ENCODE measurements at places on chromosomes 4 and X.

DNA sequence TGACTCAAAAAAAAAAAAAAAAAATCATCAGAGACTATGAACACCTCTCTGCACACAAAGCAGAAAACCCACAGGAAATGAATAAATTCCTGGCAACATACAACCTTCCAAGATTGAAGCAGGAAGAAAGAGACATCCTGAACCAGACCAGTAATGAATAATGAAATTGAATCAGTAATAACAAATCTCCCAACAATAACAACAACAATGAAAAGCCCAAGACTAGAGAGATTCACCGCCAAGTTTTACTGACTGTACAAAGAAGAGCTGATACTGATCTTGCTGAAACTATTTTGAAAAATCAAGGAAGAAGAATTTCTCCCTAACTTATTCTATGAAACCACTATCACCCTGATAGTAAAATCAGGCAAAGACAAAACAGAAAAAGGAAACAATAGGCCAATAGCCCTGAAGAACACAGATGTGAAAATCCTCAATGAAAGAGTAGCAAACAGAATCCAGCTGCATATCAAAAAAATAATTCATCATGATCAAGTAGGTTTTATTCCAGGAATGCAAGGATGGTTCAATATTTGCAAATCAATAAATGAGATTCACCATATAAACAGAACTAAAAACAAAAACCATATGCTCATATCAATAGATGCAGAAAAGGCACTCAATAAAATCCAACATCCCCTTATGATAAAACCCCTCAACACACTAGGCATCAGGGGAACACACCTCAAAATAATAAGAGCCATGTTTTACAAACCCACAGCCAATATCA is 31.0 kb upstream of the PLK4 start:
- no peak for DNase-seq

GRCh38 chr4:1058997-1059665 is 47.7 kb downstream of the FGFRL1 start:
- no peak for DNase-seq

DNA sequence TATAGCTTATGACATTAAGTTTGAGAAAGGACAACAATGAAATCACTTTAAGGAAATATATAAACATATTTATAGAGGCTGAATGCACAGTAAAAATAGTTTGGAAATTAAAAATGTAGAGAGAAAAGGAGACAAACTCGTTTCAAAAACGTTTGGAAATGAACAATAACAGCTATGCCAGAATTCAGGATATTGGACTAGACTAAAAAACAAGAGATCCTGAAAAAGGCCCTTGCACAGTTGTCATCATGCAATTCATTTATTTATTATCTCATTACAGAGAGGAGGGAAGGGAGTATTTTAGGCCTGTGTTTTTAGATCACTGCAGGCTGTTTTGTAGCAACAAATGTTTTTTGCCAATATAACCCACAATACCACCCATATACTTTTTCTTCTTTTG is 527.2 kb downstream of the ADGRL3 start:
- DNase-seq: no peak

- DNase-seq: no peak
Observed at GRCh38 chr4:19416146-19416545, 835.6 kb upstream of the SLIT2 start.

DNA sequence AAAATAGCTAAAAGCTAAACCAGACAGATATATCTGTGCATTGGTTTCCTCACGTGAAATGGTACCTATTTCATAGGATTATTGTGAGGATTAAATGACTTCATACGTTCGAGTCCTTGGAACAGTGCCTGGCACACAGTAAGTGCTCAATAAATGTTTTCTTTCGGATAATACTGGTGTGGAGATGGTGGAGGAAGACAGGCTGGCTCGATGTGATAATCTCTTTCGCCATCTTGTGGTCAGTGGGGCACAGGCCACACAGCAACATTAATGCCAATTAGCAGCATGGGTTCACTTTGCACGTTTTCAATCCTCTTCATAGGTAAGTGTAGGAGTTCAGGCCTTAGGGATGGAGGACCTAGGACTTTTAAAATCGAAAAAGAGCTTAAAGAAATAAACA is 9.3 kb downstream of the PAGE4 start:
- DNase-seq: no peak

DNA sequence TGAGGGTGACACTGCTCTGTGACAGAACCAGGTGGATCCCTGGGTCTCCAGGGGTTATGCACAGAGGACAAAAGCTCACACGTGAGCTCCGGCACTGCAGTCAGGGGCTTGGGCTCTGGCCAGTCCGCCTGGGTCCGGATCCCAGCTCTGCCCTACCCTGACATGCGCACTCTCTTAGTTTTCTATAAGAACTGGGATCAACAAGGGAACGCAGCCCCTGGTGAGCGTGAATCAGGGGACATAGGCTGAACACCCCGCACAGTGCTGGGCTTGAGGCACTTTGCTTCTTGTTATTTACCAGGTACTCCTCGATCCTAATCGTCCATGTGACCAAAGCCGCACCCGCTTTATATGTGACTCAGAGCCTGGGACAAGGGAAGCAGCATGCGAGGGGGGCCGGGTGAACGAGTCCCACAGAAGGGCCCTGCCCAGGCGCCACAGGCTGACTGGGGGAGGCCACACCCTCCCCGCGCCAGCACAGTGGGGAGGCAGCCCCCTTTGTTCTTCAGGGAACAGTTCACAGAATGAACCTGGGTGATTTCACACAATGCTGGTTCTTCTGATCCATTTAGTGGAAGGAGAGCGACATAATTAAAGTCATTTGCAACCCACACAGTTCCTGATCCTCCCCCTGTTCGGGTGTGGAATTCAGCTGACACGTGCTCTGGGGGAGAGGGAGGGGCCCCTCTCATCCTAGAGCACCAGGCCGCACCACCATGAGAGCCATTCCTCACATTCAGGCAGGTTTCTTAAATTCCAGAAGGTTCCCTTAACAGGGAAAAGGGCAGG is 55.5 kb downstream of the WFS1 start:
- DNase-seq: no peak

DNA sequence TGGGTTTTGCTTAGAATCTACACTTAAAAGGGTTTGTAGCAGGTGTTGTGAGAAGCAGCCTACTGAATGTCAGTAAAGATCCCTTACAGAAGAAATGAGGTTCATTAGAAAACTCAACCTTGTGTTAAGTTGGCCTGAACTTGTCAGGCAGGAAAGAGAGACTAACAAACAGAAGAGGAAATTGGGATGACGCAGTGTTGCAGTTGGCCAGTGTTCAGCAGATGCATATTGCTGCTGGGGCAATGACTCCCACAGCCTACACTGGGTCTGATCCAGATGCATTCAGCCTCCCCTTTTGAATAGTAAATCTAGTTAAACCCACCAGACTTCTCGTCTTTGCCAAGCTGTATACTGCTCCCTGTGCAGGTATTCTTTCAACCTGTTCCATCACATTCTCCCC is 409.4 kb downstream of the UBE2NL start:
- DNase-seq: no peak

DNA sequence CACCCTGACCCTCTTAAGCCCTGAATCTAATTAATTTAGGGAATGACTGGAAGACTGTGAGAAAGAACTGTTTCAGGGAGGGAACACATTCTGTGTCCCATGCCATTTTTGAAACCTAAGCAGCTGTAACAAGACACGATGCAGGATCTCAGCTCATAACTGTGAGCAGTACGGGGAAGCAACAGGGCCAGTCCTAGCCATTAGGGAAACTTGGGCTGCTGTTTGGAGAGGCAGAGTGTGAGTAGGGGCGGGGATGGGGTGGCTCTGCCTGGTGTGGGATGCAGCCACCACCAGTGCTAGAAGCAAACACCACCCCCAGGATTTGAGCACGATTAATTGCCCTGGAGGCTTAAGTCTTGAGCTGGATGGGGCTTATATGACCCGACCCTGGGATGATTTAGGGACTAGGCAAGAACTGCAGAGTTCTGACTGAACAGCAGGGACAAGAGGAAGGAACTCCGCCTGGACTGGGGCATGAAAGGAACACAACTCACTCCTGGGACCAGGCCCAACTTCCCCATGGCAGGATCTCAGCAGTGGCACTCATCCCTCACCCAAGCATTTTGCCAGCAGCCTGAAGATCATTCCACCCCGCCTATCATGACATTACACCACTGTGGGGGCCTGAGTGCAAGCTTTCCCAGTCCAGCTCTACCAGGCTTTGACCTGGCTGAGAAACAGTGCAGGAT is 43.1 kb downstream of the ATRX start:
- no peak for DNase-seq

DNA sequence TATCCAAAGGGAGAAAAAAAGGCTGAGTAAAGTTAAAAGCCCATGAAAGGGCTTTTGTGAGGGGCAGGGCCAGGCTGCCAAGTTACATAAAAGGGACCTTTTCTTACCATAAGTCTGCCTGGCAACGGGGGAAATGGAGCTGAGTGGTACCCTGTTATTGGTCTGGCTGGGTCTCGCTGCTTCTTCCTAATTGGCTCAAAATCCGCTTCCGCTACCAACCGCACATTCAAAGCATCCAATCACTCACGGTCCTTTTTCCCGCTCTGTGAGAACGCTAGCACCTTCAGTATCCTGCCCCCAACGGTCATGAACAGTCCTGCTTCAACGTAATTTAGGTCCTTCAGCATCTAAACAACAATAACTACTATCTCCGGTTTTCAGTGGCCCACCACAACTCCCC is 611 bp downstream of the TEX11 start:
- no peak for DNase-seq

DNA sequence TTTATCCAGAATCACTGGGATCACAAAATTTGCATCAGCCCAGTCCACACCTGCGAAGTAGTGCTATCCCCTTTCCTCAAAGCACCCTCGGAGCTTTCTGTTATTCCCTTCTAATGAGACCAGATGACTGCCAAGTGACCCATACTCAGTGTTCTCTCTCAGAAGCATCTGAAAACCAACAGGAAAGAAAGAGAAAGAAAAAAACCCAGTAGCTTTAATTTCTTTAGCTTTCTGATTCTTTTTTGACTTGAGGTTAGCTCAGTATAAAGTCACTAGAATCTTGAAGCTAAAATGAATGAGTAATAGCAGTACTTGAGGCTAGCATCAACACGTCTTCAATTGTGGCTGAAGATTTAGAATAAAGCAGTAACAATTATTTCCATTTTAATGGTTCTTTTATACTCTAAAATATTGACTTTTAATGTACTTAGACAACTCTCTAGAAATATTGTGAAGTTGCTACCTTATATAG is 124.4 kb downstream of the ANK2 start:
- DNase-seq: no peak

DNA sequence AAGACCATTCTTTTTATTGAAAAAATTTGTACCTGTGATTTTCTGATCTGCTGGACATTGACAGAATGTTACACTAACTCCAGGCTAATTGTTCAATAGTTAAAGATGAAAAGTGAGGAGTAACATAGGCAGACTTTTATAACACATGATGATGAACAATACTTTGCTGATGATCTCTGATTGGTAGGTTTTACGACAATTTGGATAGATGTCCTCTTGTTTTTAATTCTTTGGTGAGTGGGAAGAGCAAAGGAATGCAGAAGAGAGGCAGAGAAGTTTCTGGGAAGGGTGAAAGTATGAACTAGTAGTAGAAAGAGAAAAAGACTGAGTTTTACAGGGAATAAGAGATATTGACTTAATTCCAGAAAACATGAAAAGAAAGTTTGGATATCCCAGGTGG is 267.3 kb upstream of the HAND2 start:
- no peak for DNase-seq

GRCh38 chr4:101262683-101263082 is 84.6 kb downstream of the PPP3CA start:
- DNase-seq: no peak

DNA sequence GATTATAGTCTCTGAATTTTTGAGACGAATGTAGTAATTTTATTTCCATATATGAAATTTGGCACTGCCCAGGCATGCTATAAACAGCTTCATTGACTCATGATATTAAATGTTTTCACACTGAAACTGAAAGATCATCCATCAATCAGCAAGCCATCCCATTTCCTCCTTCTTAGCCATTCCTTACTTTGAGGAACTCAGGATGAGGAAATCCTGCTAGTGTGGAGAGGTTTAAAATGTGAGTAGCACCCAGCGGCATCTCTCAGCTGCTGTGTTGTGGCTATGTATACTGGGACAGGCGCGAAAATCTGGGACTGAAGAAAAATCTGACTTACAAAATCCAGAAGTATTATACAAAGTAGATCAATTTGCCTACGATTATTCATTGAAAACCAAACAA is 52.1 kb downstream of the PTCHD1 start:
- no peak for DNase-seq

DNA sequence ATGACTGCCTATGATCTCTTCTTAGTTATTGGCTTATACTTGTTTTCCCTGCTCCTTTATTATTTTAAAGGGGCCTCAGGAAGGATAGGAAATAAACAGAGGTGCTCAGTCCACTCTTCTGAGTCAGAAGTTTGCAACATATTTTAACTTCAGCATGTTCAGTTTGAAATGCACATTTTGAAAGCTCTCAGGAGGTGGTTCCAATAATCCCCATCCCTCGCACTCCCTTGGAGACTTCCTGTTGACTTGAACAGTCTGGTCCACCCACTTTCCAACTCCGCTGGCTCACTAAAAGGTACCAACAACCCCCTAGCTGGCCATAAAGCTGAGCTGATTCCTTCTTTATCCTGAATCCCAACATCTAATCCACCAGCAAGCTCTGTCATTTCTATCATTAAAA is 78.3 kb upstream of the DUSP21 start:
- DNase-seq: no peak

Measured in stimulated activated CD8-positive, alpha-beta memory T cell treated with anti-CD3 and anti-CD28 coated beads, Interleukin-15, amount 100 ng/mL, for 1 hour (primary cell).